ENCODE measurements at places on chromosomes 2 and 18.

DNA sequence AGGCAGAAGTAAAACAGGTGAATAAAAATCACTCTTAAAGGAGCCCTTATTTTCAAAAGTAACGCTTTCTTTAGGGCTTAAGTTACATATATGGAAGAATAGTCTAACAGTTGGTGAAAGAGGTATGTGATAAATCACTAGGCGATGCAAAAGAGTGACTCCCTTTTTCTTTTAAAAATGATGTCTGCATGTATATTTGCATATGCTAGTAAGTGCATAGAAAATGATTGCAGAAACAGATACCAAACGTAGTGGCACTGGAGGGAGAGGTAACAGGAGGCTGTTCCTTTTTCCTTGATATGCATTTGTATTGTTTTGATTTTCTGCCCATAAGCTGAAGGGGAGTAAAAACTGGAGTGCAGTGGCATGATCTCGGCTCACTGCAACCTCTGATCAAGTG lies 158.3 kb downstream of the PRPF40A start:
- DNase-seq: no peak

DNA sequence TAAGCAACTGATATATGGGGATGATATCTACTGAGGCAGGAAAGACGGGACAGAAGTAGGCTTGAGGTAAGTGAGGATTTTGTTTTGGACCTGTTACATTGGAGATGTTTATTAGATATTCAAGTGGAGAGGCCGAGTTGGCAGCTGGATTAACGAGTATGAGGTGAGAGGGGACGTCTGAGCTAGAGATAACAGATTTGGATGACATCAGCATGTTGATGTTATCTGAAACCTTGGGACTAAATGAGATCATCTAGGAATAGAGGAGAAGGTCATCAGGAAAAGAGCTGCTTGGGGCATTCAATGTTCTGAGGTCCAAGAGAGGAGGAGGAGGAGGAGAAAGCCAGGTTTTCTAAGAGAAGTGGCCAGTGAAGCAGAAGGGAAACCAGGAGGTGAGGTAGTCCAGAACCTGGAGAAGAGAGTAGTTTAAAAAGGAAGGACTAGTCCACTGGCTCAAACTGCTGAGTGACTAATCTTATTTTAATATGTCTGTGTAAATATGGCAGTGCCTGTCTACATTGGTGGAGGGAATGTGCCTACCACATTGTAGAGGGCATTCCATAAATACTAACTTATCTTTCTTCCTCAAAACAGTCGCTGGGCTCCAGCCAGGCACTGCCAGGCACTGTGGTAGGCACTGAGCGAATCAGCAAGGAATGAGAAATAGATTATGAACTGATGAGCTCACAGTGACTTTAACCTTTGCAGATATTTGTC lies 488.3 kb downstream of the DLGAP1 start:
- DNase-seq: no peak

- no peak for DNase-seq
Observed at GRCh38 chr2:113768770-113769169, 12.3 kb upstream of the SLC35F5 start.

DNA sequence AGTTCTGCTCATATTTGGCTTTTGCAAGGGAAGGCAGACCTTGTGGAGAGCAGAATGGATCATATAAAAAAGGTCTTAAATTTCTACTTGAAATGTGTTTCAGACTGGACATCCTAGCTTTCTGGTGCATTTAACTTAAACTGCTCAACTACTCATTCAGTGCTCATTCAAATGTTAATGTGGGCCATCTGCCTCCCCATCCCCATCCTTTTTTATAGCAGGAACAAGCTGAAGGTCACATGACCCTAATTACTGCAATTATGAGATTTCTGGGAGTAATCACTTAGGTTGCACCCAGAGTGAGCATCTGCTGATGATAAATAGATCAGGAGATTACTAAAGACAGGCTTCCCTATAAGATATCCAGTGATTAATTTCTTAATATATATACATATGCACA lies 96.1 kb downstream of the MAP2 start:
- DNase-seq: no peak

DNA sequence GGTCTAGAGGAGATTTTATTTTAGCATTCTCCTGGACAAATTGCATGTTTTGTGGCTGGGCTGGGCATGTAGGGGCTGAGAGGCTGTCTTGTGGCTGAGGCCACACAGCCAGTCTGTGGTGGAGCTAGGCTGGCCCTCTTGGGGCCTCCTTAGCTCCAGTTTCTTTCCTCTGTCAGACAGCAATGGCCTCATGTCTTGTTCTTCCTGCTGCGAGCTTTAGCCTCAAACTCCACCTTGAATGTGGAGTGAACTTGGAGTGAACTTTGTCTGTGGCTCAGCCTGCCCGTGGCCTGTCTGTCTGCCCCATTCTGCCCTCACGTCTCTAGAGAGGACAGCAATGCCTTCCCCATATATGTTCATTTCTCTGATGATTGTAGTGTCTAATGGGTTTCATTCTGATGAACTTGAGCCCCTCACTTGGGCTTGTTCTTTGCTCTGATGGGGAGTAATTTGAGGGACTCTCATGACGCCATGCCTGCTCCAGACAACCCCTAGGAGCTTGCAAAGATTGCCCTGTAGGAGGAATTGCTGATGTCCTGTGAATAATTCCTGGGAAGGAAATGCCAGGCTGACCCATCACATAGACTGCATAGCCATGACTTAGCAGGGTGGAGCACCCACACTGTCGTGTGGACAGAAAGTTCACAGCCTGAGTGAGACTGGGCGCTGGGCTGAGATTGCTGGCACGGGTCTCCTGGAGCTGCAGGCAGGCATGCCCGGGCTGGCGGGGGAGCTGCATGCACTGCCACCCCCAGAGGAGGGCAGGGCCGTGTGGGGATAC lies 42.6 kb downstream of the ASAP2 start:
- no peak for DNase-seq

GRCh38 chr18:78960709-78961108 lies 18.9 kb upstream of the SALL3 start:
- DNase-seq: no peak

DNA sequence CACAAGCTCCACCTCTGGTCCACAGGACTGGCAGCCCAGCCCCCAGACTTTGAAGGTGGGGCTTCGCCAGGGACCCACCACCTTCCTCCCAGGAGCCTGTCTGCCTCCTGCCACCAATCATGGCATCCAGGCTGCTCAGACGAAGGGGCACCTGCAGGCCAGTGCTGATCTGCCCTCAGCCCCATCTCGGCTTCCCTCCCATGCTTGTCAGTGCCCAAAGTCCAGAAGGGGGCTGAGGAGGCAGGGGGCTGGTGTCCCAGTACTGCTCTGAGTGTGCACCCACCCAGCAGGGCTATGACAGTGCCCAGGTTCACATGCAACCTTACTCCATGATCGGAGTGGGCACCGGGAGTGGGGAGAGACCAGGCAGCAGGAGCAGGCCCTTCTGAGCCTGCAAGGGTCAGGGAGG lies 25.3 kb upstream of the RUFY4 start:
- no peak for DNase-seq

GRCh38 chr18:41466436-41467160 lies 488.4 kb upstream of the PIK3C3 start:
- no peak for DNase-seq

DNA sequence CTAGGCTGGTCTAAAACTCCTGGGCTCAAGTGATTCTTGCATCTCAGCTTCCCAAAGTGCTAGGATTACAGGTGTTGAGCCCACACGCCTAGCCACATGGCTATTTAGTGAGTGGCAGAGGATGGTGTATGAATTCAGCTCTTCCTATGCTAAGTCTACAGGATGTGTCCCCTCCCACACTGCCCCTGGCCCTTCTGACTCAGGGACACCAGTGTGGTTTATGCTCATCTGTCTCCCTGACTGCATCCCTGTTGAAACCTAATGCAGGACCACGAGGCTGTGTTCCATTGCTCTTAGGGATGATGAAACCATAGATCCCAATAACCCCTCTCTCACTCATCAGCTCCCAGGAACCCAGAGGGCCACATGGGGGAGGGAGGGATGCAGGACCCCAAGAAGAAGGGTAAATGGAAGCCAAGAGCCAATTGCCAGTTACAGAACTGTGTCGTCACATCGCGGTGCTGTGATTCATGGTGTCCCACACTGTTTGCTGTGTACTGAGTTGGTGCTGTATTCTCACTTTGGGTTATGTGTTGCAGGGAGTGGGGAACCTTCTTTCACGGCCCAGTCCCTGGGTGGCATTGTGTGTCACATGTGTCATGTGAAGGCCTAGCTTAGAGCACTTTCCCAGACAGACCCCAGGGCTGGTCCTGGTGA lies 102.9 kb upstream of the HAAO start:
- DNase-seq: no peak

GRCh38 chr2:36541891-36542595 lies 55.9 kb downstream of the FEZ2 start:
- DNase-seq: no peak

DNA sequence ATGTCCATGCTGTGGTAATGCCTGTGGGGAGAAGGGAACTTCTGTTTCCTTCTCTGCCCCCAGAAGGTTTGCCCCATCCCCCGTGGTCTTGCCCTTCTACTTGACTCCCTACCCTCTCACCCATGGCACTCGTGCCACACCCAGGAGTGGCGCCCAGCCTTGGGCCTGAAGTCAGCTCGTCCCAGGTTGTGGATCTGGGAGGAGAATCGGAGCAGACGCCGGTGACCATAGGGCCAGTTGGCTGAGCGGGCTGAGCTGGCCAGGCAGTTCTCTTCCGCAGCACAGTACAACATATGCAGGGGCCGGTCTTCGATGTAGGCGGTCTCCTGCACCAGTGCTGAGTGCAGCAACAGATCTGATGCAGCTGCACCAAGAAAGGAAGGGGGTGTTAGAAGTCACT lies 4.7 kb downstream of the HTRA2 start:
- DNase-seq: no peak

GRCh38 chr2:177338177-177338721 lies 54.3 kb upstream of the AGPS start:
- DNase-seq: no peak
